ENCODE measurements at places on chromosomes 16 and 17.

DNA sequence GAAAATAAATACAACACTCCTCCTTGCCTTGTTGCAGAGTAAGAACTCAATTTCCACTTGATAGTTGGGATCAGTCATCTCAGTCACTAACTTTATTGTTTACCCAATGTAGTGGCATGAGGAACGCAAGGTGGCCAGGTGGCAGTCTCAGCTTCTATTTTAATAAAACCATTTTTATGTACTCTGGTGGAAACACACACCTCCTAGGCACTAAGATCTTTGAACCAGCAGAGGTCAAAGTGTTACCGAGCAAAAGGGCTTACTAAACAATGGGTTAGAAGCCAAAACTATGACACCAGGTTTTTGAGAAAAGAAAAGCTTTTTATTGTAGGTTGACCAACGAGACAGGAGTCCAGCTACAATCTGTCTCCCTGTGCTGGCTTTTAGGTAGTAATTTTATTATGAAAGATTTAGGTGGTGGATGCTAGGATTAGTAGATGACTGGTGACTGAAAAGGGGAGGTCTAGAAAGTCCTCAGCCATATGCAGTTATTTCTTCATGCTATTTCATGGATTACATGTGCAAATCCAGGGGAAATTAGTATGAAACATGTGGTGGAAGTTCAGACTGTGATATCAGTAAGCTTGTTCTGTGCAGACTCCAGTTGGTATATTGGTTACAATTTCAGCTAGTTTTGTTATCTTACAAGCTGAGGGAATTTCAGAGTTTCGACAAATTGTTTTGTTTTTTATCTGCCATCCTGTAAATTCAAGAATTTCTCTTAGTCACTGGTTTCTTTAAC is 122.3 kb downstream of the PCTP start:
- no peak for DNase-seq

- DNase-seq: no peak
These were observed 5.7 kb upstream of the SALL1 start for GRCh38 chr16:51156807-51157200.

DNA sequence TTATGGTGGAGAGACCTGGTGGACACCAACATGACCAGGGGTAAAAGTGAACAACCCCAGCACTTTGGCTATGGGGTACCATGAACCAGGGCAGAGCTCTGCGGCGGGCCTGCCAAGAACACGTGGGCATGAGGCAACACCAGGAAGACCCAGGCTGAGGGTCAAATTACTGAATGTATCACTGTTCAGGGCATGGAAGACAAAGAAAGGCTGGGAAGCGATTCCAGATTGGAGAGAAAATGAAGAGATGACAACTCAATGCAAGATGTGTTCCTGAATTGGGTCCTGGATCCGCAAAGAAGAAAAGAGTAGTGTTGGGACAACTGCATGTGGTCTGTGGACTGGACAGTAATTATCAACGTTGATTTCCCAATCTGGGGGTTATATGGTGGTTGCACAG is 19.8 kb downstream of the SPHK1 start:
- DNase-seq: no peak

GRCh38 chr16:24430954-24431760 is 108.2 kb upstream of the RBBP6 start:
- DNase-seq: no peak

- no peak for DNase-seq
These were observed 1.1 kb downstream of the ASGR2 start for GRCh38 chr17:7113273-7114071.

DNA sequence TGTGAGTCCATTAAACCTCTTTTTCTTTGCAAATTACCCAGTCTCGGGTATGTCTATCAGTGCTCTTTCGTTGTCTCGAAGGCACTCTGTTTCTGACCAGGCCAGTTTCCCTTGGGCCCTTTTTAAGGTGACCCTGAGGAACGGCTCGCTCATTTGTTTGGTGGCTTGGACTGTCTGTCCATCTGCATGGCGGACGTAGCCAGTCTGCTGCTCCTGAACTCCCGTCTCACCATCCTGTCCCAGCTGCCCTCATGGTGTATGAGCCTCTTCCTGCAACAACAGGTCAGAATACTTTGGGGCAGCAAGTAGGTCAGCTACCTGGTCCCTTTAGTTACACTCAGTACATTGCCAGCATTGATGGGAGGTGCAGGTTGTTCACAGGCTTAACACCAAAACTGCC is 19.0 kb downstream of the DRC7 start:
- DNase-seq: no peak

DNA sequence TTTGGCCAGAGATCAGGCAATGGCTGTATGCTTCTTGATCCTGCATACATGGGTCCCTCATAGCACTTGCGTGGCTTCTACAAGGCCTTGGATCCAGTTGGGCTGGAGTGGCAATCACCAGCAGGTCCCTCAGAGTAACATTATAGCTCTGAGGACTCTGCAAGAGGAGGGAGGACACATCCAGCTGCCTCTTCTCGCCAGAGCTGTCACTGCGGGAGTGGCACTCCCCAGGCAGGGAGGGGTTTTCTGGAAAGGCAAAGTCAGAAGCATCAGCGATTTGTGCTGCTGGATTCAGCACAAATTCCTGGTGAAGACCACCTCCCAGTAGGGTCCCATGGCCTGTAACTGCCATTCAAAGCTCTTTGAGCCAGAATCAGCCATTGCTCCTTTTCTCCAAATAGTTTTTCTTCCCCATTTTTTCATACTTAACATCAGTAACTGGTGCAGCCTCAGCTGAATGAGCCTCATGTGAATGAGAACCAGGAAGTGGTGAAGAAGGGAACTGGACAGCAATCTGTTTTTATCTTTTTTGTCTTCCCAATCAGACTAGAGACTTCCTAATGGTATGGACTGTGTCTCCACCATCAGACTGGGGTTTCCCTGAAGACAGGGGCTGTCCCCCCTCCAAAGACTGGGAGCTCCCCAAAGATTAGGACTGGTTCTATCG is 40.6 kb upstream of the HOXB13 start:
- DNase-seq: no peak

DNA sequence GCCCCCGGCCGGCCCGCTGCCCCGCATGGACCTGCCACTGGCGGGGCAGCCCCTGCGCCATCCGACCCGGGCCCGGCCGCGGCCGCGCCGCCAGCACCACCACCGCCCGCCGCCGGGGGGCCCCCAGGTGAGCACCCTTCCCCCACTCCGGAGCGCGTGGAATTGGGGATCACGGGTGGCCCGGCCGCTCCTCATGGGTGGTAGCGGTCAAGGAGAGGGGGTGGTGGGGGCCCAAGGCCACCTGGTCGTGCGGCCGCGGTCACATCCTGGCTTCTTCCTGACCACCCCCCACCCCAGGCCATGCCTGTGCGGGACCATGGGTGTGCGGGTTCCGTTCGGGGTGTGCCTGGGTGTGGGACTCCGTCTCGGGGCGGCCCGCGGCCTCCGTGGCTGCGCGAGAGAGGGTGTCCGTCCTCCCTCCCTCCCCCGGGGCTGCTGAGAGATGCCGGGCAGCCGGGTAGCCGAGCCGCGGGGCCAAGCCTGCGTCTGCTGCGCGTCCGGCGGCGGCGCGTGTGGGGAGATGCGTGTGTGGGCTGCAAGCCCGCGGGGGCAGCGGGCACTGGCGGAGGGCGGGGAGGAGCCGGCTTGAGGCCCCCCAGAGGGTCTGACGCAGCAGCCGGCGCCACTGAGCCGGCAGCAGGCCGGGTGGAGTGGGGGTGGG is 6.8 kb downstream of the ACD start:
- no peak for DNase-seq

GRCh38 chr16:65537336-65537735 is 415.5 kb upstream of the CDH11 start:
- no peak for DNase-seq

DNA sequence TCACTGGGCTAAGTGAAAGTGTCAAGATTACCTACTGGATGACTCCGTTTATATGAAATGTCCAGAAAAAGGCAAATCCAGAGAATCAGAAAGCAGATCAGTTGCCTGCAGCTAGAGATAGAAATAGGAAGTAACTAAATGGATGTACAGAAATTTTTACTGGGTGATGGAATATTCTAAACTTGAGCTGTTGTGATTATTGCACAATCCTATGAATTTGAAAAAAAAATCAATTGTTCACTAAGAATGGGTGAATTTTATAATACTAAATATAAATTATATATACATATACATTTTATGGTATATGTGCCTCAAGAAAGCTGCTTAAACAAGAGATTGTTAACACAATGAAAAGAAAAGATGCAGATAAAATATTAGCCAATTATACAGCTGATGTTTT is 181.1 kb upstream of the C16orf82 start:
- no peak for DNase-seq

GRCh38 chr16:56450275-56450985 is 702 bp downstream of the NUDT21 start:
- no peak for DNase-seq

DNA sequence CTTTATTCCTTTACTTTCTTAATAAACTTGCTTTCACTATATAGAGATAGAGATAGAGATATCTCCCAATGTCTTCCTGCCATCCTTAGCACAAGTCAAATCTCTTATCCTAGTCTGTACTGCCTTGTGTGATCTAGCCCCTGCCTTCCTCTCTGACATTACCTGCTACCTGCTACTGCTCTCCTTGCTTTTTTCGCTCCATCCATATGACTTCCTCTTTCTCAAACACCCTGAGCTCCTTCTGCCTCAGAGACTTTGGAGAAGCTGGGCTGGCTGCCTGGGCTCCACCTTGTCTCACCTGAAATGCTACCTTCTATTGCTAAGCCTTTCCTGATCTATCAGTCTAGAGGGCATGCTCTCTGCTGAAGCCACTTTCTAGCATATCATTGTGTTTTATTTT is 24.7 kb upstream of the WSB1 start:
- no peak for DNase-seq

GRCh38 chr16:71537643-71538042 is 11.4 kb downstream of the CHST4 start:
- DNase-seq: no peak

DNA sequence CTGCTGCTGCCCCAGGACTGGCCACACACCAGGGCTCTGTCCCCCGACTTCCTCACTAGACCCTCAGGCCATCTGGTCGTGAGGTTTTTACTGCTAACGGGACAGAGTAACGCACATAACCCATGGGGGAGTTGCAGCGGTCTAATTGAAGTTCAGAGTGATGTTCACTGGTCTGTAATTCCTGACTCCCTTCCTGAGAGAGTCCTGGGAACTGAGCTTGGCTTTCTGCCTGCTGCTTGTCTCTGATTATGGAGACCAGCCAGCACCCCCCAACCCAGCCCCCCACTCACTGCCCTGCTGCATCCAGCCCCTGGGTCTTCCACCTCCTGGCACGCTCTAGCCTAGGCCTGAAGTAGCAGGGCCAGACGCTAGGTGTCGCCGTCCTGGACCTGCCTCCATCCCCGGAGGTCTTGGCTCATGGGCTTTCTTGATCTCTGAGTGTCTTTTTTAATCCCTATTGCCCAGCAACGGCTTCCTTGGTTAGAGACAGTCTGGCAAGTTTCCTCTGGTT is 192.9 kb downstream of the CCDC182 start:
- no peak for DNase-seq

DNA sequence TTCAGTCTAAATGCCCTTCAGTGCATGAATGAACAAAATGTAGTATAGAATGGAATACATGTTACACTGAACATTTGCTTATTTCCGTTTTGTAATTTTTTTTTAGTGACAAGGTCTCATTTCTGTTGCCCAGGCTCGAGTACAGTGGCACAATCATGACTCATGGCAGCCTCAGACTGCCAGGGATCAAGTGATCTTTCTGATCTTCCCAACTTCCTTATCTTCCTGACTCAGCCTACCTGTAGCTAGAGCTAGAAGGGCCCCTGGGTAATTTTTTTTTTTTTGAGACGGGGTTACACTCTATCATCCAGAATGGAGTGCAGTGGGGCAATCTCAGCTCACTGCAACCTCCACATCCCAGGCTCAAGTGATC is 7.3 kb upstream of the SLX4 start:
- DNase-seq: no peak

DNA sequence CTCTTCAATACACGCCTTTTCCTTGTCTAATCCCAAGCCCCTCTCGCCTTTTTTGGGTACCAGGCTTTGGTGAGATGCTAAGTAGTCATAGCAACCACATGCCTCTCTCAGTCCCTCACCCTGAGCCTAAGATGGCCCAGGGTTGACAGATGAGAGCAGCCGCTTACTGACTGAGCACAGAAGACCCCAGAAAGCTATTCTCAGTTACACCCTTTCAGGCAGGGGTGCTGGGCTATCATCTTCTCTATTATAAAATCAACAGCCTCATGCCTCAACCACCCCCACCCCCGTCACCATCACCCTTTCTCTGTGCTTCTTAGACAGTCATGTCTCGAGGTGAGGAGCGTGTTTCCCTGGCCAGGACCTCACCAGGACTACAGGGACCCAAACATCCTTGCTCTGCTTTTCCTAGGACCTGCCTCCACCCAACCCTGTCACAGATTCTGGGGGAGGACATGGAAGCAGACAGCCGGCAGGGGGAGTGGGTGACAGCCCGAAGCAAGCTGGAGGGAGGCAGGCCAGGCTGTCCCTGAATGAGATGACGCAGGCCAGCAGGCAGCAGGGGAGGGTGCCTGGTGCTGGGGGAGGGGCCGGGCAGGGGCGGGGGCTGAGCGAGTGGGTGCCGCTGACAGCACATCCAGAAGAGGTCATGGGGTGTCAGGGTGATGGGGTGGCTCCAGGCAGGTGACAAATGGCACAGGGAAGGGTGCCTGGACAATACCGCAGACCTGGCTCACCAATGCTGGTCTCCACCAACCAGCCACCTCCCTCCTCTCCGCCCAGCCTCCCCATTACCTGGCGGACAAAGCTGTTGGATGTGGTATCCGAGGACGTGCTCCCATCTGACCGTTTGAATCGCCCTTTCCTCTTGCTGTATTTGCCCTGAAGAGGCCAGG is 3.1 kb downstream of the CACNB1 start:
- no peak for DNase-seq

DNA sequence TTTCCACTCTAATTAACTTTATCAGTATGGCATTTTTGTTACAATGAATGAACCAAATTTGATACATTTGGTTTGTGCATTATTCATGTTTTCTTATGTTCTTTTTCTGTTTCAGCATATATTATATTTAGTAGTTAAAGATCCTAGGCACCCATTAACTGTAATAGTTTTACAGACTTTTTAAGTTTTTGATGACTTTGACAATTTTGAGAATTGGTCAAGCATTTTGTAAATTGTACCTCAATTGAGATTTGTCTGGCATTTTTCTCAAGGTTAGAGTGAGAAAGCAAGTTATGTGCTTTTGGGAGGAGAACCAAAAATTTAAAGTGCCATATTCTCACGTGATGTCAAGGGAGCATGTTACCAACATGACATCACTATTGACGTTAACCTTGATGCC is 1019.2 kb downstream of the CDH11 start:
- no peak for DNase-seq

- peak; percentile 24 for DNase-seq
These were observed 43.3 kb downstream of the HAPSTR1 start for GRCh38 chr16:9134739-9135138.

- DNase-seq: no peak
These were observed 118.8 kb upstream of the METRNL start for GRCh38 chr17:82960419-82961271.
